ENCODE measurements at places on chromosomes 7 and 10.

- no peak for DNase-seq
Measured at GRCh38 chr7:124942399-124942798, 12.8 kb upstream of the POT1 start.

DNA sequence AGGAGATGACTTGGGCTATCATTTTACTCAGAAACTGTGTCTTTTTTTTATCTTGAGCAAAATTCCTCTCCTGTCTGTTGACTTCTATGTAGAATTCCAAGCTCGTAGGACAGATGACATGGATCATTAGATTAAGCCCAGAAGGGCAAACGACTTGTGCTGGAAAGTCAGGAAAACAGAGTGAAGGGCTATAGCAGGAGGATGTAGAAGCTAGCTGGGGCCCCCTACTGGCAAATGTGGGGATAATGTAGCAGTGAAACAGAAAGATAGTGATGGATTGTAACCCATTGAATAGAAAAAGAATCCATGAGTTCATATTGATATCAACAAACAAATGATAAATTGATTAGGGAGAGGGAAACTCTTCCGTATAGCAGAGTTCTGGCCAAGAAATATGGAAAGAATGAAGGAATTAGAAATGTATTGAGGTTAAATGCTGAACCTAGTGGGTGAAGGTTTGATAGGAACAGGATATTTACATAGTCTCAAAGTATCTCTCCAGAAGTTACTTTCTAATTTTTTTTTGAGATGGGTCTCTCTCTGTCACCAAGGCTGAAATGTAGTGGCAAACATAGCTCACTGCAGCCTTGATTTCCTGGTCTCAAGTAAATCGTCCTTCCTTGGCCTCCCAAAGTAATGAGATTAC, 103.6 kb downstream of the LYZL1 start:
- DNase-seq: peak; percentile 16

DNA sequence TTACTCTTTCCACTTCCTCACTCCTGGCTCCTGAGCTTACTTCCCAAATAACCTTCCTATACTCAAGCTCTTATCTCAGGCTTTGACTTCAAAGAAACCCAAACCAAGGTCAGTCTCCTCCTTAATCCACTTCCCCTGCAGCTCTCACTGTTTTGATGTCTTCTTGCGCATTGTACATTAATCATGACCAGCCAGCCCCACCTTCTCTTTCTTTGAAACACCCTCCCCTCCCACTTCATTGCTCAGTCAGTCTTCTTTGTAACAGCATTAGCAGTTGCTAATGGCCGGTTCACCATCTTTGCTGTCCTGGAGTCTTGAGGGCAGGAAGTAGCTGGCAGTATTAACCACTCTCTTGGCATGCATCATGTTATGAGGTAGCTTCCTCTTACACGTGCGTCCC, 57.9 kb upstream of the CHCHD3 start:
- DNase-seq: no peak

- no peak for DNase-seq
Measured at GRCh38 chr10:129617768-129618167, 150.7 kb downstream of the MGMT start.

DNA sequence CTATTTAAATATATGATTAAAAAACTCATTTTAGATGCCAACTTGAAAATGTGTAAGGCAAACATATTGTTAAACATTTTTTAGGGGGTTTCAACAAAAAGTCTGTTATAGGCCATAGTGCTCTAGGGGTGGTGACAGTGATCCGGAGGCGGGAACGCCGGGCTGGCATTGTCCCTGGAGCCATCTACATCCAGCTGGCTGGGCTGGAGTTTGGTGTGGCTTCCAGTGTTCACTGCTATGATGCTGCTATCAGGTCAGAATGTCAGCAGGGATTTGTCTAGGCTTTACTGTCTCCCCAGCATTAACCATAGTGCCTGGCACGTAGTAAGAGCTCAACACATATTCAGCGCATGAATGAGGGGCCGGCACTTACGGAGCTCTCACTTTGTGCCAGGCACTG, 1.9 kb upstream of the SLC18A2 start:
- no peak for DNase-seq

DNA sequence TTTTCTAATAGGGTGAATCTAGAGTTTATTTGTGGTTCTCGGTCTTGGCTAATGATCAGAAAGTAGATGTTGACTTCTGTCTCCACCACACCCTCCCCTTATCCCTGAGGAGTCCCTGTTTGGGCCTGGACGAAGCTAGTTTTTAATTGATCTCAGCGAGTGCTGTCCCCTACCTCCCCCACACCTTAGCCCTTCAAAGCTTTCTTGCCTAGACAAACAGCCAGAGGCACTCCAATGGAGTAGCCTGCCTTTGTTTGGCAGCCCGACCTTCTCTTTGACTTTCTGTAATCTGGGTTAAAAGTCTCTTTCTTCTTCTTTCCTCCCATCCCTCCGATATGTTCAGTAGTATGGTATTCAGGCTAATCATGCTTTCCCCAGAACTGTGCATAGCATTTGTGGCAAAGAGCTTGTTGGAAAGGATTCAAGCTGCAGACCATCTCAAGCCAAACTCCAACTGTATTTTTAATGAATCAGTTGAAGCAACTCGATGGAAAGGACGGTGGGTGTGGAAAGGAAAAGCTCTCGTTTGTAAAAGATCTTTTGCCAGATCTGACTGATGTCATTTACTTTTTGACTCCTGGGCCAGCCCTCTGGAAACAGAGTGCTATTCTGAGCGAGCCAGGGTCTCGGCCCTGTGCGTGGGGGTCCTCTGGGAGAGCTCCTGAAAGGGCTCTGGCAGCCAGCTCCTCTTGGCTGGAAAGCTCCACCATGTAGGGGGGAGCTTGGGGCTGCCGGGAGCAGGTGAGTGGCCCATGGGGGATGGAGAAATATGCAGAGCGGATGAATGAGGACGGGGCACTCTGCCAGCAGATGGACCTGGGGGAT, 4.5 kb downstream of the FAM180A start:
- no peak for DNase-seq

DNA sequence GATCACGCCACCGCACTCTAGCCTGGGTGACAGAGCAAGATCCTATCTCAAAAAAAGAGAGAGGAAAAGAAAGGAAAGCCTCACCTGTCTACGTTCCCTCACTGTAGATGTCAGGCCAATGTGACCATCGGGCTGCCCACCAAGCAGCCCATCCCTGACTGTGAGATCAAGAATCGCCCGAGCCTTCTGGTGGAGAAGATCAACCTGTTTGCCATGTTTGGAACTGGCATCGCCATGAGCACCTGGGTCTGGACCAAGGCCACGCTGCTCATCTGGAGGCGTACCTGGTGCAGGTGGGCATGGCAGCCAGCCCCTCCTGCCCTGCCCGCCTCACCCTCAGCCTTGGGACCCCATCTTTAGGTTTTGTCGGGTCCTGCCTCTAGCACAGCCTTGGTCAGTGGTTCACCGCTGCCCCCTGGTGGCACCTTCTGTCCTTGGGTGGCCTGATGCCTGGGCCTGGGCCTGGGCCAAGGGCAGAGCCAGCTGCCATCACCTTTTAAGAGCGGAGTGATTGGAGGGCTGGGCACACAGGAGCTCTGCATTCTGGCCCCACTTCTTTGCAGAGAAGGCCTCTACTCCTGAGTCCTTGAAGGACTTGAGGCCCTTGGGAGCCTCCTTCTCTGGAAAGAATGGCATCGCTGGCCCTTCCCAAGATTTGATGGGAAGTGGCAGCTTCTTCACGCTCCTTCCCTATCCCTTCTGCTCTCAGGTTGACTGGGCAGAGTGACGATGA, 14.4 kb upstream of the AHCYL2 start:
- no peak for DNase-seq

DNA sequence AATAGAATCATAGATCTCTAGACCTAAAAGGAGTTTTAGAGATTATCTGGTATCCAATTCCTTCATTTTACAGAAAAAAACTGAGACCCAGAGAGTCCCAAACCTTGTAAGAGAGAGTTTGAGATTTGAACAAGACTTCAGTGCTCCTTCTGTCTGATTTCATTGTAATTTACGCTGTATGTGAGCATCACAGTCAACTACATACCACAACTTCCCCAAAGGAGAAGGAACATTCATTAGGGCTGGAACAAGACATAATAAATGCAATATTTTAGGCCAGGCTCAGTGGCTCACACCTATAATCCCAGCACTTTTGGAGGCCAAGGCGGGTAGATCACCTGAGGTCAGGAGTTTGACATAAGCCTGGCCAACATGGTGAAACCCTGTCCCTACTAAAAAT, 17.3 kb upstream of the PRKAR2B start:
- peak; percentile 21 for DNase-seq

GRCh38 chr10:102476466-102477141, 25.3 kb upstream of the C10orf95 start:
- DNase-seq: no peak

DNA sequence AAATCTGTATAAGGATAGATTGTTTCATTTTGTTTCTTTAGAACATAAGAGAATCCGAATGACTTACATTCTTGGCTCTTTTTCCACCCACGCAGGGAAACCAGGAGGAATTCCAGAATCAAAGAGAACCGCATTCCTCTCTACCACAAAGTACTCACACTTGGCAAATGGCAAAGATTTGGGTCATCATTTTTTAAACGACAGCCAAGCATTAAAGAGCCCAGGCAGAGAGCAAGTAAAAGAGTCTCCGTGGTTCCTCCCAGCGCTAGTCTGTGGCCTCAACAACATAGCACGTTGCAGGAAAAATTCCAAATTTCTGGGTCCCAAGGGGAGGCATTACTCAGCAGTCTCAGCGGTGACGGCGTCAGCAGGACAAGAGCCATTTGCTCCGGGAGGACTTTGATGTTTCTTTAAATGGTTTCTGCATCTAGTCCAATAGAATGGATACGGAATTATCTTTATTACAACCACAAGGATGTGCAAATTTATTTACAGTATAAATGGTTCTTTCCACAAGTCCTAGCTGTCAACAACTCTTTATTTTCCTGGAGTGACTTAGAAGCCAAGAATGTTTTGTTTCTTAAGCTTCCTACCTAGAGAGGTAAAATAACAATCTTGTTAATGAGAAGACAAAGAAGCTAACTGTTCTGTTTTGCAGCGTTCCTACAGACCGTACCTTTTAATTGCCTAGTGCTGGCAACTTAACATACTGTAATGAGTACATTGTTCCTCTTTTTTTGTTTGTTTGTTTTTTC, 232.5 kb downstream of the SKIDA1 start:
- no peak for DNase-seq

GRCh38 chr7:30671793-30672465, 10.3 kb downstream of the CRHR2 start:
- peak; percentile 33 for DNase-seq

GRCh38 chr10:22833781-22834180, 94.1 kb upstream of the ARMC3 start:
- DNase-seq: no peak

DNA sequence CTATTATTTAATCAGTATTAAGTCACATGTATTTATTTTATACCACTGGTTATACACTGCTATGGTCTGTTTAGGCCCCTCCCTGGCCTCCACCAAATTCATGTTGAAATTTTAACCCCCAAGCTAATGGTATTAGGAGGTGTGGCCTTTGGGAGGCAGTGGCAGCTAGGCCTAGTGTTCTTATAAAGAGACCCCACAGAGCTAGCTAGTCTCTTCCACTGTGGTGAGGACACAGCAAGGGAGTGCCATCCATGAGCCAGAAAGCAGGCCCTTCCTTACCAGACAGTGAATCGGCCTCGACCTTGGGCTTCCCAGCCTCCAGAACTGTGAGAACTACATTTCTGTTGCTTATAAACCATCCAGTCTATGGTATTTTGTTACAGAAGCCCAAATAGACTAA, 28.7 kb downstream of the RBM48 start:
- DNase-seq: no peak

DNA sequence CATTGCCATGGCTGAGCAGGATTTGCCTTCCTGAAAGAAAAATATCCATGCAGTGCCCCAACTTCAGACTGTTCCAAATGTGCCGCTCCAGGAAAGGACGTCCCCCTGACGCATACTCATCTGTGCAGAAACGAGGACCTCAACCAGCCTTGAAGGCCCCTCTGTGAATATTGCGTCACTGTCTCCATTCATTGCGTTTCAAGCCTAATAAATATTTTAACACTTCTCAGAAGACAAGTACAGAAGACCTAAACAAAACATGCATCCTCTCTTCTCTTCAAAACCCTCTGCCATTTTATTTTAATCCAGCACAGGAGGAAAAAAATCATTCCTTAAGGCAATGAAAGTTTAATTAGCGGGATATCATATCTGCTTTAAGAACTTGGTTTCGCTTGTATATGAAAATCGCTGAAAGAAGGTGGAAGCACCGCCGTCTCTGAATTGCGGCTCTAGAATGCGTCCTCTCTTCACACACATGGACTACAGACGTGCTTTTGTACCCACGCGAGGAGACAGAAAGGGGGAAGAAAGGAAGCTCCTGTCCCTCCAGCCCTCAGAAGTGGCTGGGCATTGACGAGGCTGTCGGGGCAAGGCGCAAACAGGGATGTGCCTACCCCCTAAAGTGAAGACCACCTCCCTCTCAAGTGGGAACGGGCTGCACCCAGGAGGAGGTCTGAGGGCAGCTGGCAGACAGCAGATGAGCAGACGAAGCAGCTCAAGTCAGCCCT, 36.8 kb downstream of the RGS10 start:
- DNase-seq: no peak

- no peak for DNase-seq
Measured at GRCh38 chr10:128484041-128484440, 357.8 kb upstream of the MKI67 start.

GRCh38 chr10:58488921-58489320, 23.8 kb upstream of the BICC1 start:
- no peak for DNase-seq

GRCh38 chr7:75696263-75697037, 42.3 kb downstream of the HIP1 start:
- DNase-seq: no peak

GRCh38 chr7:139075031-139075652, 34.4 kb downstream of the ZC3HAV1 start:
- peak; percentile 47 for DNase-seq

- DNase-seq: no peak
Measured at GRCh38 chr7:46658281-46658680, 737.2 kb upstream of the IGFBP3 start.

DNA sequence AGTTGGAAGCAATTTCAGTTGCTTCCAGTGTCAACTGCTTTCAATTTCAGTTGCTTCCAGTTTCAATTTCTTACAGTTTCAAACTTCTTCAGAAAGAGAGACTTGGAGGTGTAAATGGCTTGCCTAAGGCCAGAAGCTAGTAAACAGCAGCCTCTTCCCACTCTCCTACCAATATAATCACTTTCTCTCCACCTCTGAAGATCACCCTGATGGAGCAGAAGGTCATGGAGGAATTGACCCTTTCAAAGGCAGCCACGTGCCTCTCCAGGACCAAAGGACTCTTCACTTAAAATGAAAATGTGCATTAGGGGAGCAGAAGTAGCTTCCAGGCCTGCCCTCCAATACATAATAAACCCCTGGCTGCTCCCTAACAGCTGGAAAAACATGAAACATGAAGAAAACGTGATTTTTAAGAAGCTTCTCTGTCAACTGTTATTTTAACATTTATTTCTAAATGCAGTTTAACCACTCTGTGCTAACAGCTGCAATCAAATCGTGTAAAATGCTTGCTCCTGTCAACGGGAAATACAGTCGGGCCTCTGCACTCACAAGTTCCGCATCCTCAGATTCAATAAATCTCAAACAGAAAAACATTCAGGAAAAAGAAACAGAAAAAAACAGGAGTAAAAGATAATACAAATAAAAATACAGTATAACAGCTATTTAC, 1020.6 kb downstream of the XPNPEP1 start:
- DNase-seq: no peak

Measured in HL-60 (cell line).